Fibroblast of skin of right biceps (primary cell): ENCODE measurements at places on chromosomes 16 and 17.
A peak's percentile ranks its signal among the peaks of the same experiment; 100 is the strongest.

DNA sequence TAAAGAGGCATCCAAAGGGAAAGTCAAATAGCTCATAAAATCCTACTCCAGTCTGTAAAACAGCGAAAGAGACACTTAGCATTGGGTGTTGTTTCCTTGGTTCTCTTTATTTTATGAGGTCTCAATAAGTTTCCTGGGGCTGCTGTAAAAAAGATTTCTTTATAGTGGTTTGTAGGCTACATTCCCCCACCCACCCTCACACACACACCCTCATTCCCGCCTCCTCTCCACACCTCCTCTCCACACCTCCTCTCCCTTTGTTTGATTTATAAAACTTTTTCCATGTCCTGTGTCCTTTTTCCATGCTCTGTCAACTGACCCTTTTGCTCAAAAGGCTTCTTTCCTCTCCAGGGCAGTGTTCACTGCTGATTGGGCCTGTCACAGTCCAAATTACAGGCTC is 178.9 kb upstream of the SOX9 start:
- DNase-seq, result no peak

GRCh38 chr16:73610160-73610559 is 562.2 kb upstream of the ZFHX3 start:
- DNase-seq, result no peak

DNA sequence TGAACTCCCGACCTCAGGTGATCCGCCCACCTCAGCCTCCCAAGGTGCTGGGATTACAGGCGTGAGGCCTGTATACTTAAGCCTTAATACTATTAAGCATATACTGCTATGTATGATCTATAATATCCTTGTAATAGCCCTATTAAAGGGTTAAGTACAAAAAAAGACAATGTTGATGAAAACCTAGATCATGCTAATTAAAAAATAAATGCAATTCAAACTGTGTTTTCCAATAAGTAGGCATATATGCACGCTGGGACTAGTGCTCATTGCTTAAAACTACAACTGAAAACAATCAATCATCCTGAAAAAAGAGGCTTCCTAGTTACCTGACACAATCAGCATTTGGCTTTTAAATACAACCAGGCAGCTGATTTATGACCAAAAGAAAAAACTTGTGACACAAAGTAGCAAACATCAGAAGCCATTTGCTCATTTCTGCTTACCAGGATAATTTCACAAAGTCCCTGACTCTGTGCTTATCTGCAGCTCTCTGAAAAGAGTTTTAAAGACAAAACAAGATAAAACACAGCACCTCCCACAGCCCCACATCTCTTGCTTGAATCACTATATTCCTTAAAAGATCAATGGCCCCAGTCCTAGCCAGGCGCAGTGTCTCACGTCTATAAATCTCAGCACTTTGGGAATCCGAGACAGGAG is 11.1 kb downstream of the ZNF385C start:
- DNase-seq, result no peak

DNA sequence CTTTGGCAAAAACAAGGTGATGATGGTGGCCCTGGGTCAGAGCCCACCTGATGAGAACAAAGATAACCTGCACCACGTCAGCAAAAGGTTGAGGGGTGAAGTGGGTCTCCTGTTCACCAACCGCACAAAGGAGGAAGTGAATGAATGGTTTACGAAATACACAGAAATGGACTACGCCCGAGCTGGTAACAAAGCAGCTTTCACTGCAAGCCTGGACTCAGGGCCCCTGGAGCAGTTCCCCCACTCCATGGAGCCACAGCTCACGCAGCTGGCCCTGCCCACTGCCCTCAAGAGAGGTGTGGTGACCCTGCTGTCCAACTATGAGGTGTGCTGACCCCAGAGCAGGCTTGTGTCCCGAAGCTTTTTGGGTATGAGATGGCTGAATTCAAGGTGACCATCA is 29.7 kb upstream of the DLX4 start:
- DNase-seq, result no peak

DNA sequence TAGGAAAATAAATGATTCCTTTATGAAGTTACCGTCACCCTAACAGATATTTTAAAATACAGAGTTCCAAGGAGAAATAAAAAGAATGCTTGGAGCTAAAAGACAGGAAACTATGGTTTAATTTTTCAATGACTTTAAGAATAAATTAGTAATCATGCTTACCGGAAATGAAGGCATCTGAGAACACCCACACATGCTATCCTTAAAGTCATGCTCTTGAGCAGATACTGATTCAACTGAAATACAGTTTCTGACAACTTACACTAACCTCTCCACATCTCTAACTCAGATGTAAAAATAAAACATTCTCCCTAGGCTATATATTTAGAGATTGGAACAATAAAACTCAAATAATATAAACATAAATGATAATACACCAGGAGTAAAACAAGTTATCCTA is 7.8 kb downstream of the PSMD12 start:
- DNase-seq, result no peak

- DNase-seq, result no peak
Observed at GRCh38 chr17:27564463-27564862, 66.5 kb upstream of the LGALS9 start.

DNA sequence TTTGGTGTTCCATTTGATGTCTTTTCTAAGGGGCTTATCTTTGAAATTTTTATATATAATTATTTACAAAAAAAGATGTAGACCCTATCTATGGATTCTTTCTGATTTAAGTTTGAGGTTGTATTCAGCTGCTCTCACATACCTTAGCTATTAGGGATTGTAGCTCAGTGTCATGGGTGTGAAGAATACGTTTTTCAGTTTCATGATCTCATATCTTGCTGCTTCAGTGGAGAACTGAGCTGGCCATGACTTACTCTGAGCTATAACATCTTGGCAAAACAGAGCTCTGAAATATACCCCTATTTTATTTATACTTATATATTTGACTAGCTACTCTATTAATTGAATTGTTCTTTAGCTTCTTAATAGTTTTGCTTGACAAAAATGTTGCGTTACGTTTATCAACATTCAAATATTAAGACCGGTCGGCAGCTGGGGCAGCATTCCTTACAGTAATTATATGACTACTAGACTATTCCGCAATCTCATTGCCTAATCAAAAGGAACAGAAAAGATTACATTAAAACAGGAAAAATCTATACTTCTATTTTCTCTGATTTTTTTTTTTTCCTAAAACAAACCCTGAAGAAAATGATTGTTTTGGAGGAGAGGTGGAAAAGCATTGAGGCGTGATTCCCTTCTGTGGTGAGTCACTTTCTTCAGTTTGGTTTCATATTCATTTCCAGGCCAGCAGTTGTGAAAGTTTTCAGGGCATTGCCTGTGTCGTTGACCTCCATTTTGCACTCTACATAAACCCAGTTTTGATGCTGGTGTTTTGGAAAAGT is 24.1 kb upstream of the KRT24 start:
- no peak for DNase-seq

- DNase-seq, result no peak
Observed at GRCh38 chr16:28105954-28106353, 42.4 kb upstream of the GSG1L start.

DNA sequence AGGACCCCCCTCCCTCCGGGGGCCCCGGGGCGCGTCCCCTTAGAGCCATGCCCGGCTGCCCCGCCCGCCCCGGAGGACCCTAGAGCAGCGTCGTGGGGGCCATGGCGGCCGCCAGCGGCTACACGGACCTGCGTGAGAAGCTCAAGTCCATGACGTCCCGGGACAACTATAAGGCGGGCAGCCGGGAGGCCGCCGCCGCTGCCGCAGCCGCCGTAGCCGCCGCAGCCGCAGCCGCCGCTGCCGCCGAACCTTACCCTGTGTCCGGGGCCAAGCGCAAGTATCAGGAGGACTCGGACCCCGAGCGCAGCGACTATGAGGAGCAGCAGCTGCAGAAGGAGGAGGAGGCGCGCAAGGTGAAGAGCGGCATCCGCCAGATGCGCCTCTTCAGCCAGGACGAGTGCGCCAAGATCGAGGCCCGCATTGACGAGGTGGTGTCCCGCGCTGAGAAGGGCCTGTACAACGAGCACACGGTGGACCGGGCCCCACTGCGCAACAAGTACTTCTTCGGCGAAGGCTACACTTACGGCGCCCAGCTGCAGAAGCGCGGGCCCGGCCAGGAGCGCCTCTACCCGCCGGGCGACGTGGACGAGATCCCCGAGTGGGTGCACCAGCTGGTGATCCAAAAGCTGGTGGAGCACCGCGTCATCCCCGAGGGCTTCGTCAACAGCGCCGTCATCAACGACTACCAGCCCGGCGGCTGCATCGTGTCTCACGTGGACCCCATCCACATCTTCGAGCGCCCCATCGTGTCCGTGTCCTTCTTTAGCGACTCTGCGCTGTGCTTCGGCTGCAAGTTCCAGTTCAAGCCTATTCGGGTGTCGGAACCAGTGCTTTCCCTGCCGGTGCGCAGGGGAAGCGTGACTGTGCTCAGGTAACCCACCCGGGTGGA is 759 bp downstream of the ALKBH5 start:
- DNase-seq, result peak; percentile 36

- DNase-seq, result no peak
Observed at GRCh38 chr16:86513471-86514277, 3.3 kb downstream of the FOXF1 start.

GRCh38 chr17:8220783-8221662 is 10.6 kb upstream of the AURKB start:
- DNase-seq, result peak; percentile 93

DNA sequence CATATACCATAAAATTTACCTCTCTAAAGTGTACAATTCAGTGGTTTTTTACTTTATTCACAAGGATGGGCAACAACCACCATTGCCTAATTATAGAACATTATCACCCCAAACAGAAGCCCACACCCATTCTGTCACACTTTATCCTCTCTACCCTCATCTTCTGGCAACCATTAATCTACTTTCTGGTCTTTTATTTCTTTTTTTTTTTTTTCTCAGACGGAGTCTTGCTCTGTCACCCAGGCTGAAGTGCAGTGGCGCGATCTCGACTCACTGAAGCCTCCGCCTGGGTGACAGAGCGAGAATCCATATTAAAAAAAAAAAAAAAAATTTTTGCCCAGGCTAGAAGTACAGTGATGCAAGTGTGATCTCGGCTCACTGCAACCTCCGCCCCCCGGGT is 90.7 kb upstream of the CLEC18B start:
- DNase-seq, result no peak

GRCh38 chr16:1662543-1662942 is 15.5 kb upstream of the JPT2 start:
- DNase-seq, result no peak

DNA sequence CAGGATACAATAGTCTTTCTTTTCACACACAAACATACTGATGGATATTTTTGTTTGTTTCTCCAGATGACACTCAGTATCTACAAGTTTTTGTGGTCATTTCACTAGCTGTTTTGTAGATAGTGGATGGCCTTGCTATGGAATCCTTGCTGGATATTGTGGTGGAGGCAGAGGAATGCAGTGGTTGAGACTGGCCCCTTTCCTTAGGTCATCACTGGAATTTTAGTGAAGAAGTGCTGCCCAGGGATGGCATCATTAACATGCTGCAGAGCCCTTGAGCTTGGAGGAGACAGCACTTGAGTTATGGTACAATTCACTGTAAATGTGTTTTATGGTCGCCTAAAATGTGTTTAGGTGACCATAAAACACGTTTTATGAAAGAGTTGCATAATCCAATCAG is 455.9 kb upstream of the HSBP1 start:
- peak; percentile 31 for DNase-seq

- DNase-seq, result no peak
Observed at GRCh38 chr16:71626018-71626857, at the start of gene MARVELD3. TSS of gene MARVELD3 (plus strand) at chr16:71626184. CDS start at chr16:71626230, 46 bp downstream.

- DNase-seq, result peak; percentile 34
Observed at GRCh38 chr17:55286681-55287589, 22.2 kb downstream of the HLF start.
